ENCODE measurements at places on chromosomes 7 and 10.

- no peak for DNase-seq
Observed at GRCh38 chr10:120182431-120182830, 274.6 kb upstream of the PLPP4 start.

DNA sequence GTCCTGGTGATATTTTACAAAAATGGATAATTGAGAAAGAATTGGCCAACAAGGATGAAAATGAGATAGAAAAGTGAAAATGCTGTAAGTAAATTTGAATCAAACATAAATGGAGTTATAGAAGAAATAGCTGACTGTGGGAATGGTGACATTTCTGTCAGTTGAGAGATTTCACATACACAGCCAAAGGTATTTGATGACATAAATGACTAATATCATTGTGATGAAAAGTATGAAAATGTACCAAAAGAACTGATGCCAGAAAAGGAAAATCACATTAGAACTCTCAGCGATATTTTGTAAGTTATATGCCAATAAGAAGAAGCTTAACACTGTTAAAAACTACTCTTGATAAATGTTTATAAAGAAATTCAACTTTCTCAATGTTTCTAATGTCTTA, 54.9 kb downstream of the TFPI2 start:
- DNase-seq: no peak

GRCh38 chr10:24882047-24882698, 70.2 kb downstream of the PRTFDC1 start:
- peak; percentile 61 for DNase-seq

DNA sequence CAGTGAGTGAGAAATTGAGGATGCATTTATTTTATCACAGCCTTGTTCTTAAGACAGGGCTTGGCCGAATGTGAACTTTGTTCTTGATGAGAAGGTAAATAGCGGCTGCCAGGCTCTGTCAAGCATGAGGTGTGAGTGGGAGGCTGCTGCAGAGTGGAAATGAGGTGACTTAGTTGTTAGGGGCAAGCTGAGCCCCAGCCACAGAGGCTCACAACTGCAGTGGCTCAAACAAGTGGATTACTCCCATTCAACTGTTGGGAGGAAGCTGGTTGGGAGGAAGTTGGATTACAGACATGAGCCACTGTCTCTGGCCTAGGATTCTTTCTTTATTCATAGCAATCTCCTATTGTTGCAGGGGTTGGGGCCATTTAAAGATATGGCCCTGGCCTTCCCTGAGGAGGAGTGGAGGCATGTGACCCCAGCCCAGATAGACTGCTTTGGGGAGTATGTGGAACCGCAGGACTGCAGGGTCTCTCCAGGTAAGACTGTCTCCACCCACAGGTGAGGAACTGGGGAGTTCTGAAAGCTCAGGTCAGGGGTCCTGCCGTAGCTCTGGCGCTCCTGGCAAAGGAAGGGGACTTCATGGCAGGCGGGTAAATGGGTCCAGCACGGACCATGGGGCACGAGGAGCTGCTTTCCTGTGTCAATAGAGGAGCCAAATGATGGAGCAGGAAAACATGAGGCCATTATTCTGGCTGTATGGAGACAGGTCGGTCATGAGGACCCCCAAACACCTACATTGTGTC, 7.1 kb downstream of the ZSCAN25 start:
- DNase-seq: peak; percentile 6

DNA sequence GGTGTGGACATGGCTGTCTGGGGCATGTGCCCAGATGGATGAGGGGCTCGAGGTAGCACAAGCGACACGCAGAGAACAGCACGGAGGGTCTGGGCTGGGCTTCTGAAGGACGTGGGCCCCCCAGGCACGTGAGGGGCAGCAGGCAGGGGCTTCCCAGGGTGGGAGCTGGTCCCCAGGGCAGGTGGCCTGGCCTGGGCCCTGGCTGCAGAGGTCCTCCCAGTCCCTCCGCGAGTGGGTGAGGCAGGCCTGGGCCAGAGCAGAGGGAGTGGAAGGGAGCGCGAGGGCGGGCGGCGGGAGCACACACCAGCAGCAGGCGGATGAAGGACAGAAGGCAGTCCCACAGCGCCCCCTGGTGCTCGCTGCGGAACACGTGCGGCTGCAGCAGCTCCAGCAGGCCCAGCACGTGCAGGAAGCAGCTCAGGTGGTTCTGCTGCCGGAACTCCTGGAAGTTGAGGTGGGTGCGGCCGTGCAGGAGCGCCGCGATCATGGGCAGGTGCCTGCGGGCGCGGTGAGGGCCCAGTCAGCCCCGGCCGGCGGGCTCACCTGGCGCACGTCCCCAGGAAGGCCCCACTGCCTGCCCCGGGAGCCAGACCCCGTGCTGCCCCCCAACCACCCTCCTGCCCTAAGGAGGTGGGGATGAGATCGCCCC, 14.7 kb upstream of the MICALL2 start:
- peak; percentile 87 for DNase-seq

GRCh38 chr10:76311752-76312636, 880.6 kb downstream of the LRMDA start:
- DNase-seq: no peak

GRCh38 chr7:155136619-155137243, 66.6 kb downstream of the HTR5A start:
- DNase-seq: no peak

- DNase-seq: peak; percentile 1
Observed at GRCh38 chr10:106935978-106936451, 228.5 kb downstream of the SORCS1 start.

GRCh38 chr10:43292755-43293676, 26.2 kb upstream of the RASGEF1A start:
- DNase-seq: peak; percentile 65

- DNase-seq: no peak
Observed at GRCh38 chr7:36726806-36727503, 2.7 kb upstream of the AOAH start.

DNA sequence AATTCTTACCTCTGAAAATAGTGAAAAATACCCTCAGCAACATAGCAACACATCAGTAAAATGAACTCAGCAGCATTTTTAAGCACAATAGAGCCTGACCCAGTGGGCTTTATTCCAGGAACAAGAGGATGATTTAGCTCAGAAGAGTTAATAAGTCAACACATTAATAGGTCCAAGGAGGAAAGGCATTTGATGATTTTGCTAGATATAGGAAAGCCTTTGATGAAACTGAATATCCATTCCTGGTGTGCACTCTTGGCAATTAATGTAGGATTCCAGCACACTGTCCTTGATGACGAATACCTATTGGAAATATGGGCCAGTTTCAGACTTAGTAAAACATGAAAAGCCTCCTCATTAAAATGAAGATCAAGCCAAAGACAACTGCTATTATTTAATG, 42.5 kb downstream of the RASGEF1A start:
- DNase-seq: no peak

GRCh38 chr10:101260764-101261481, 31.7 kb upstream of the LBX1 start:
- DNase-seq: no peak

DNA sequence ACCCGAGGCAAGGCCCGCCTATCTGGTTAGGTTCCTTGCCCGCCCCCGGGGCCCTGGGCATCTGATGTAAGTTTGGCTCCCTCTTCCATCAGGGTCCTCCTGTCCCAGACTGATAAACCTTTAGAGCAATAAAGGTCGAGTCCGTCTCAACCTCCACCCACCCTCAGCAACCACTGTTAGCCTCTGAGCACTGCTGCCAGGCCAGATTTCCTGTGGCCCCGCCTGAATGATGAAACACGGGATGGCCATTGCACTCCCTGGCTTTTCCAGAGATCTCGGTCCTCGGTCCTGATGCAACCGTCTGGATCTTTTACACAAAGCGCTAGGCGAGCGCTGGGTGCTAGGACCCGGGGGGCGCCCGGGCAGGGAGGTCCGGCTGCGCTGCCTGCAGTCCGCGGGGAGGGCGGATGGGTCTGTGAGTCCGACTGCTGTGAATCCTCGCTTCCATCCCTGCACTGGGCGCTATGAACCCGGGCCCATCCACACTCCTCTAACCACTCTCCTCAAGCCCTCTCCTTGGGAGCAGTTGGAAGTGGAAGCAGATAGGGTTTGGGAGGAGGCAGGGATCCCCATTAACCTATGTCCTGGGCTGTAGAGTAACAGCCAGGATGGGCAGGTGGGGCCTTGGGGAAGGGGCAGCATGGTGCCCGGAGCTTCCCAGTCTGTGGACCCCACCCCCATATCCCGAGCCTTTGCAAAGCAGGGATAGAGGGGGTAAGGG, 875 bp upstream of the DDIT4 start:
- peak; percentile 35 for DNase-seq

DNA sequence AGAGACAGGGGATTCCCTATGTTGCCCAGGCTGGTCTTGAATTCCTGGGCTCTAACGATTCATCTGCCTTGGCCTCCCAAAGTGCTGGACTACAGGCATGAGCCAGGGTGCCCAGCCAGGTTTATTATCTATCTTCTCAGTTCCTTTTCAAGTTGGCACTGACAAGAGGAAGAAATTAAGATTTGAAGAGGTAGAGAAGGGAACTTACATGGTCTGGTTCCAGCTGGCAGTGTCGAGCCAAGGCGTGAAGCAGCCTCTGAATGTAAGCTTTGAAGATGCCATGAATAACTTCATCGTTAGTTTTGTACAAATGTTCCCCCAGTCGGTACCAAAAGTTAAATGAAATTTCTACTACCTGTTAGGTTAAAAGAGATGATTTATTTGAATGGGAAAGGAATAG, 57.7 kb downstream of the TNPO3 start:
- no peak for DNase-seq

DNA sequence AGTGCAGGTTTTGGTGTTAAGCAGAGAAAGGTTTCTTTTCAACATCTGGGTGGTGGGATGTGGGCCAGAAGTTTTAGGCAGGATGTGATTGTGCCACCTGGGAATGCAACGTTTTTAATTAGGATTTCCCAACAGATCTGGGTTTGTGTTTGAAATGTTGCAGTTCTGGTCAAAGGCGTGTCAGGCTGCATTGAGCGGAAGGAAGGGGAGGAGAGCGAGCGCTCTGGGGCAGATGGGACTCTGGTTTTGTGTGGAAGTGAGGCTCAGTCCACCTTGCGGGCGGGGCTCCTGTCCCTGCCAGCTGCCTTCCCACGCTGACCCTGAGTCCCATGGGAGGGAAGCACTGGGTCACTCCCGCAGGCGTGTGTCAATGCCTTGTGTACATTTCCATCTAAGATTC, 767.7 kb downstream of the KCNMA1 start:
- no peak for DNase-seq

DNA sequence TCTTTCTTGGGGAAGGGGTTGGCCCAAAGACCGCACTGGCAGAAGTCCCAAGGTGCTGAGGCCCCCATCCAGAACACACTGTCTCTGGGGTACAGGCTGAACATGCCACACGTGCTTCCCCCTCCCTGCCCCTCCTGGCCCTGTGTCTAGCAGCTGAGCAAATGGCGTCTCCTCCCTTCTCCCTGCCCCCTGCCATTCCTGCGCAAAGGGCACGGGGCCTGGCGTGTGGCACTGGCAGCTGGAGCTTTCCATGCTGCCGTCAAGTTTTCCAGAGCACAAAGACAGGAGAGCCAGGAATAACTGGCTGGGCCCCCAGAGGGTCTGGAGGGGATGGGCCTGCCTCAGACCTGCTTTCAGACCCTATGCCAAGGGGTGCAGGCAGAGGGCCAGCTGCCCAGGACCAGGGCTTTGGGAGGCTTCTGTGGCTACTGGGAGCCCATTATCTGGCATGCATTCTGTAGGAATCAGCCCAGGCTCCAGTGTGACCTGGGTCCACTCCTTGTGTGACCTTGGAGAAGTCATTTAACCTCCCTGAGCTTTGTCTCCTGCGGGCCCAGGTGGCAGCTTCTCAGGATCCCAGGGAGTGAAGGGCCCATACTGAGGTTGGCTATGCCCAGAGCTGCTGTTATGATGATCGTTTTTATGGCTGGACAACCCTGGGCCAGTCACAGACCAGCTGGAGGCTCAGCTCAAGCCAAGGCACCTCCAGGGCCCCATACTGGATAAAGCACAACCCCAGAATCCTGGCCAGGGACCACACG, 710 bp upstream of the LDB3 start:
- no peak for DNase-seq

DNA sequence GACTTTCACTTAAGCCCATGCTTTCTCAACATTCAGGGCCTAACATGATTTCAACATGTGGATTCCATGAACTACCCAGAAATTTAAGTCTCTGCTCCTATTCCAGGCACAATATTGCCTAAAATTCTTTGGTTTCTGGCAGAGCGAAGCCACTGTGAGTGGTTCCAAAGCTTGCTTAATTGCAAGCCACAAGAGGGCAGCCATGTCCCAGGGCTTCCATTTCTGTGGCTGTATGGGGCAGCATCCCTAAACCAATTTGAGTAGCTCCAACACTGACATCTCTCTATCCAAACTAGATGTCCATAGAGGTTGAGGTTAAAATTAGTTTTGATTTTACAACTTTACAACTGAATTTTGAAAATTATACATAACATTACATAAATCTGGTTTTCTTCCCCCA, 56.3 kb upstream of the MDFIC start:
- DNase-seq: peak; percentile 69

GRCh38 chr10:69760072-69760471, 41.6 kb upstream of the COL13A1 start:
- DNase-seq: no peak

DNA sequence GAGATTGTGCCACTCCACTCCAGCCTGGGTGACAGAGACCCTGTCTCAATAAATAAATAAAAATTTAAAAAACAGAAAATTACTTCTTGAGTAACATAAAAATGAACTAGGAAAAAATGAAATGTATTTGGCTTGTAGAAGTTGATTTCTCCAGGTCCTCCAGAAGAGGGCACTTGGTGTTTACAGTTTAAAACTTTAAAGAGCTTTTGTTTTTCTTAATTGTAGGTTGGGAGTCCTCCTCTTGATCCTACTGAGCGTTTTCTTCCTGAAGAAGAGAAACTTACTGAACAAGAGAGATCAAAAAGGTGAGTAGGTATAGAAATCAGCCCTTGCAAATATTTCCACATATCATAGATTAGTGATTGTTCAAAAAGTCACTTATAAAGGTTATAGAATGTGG, 16.2 kb downstream of the KIFBP start:
- peak; percentile 71 for DNase-seq
